Activated naive CD8-positive, alpha-beta T cell treated with anti-CD3 and anti-CD28 coated beads for 36 hours (primary cell): ENCODE measurements at places on chromosomes 7 and 10. TPM values are rescaled to one million over a fixed set of nuclear protein-coding genes. Genes with fewer than 3 reads are reported as not detected.

GRCh38 chr10:64626924-64627323 lies 1105.7 kb downstream of the REEP3 start:
- DNase-seq: no peak

- DNase-seq: no peak
Observed at GRCh38 chr10:80614576-80615416, 77.1 kb downstream of the SH2D4B start.

DNA sequence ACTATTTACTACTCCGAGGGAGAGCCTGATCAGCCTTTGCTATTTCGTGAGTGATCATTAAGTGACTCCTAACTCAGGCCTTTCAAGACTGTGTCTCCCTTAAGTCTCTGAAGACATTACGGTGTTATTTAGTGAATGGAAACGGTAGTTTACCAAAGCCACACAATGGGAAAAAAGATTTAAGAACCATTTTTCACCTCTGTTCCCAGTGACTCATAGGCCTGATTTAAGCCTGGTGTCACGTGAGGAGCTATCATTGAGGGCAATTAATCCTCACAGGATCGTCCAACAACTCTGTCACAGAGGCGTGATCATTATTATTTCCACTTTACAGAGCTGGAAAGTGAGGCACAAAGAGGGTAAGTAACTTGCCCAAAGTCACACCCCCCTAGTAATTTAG lies 20.3 kb downstream of the C10orf90 start:
- DNase-seq: no peak

DNA sequence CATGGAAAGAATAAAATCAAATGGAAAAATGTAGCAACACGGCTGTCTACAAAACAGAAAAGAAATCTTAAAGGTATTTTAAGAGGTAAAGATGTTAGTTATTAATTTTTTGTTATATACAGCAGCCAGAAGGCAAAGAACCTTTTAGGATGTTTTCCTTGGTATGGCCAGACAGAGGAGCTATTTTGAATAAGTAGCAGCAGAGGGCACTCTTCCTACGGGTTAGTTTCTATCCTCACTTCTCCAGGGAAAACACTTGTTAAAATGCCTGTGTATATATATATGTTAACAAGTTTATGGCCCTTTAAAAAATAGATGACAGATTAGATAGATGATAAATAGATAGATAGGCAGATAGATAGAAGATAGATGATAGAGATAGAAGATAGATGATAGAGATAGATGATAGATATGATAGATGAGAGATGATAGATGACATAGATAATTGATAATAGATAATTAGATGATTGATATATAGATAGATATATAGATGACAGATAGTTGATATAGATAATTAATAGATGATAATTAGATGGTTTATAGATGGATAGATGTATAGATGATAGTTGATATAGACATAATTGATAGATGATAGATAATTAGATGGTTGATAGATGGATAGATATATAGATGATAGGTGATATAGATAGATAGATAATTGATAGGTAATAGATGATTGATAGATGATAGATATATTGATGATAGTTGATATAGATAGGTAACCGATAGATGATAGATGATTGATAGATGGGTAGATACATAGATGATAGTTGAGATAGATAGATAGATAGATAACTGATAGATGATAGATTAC lies 57.8 kb upstream of the WIPF3 start:
- no peak for DNase-seq

DNA sequence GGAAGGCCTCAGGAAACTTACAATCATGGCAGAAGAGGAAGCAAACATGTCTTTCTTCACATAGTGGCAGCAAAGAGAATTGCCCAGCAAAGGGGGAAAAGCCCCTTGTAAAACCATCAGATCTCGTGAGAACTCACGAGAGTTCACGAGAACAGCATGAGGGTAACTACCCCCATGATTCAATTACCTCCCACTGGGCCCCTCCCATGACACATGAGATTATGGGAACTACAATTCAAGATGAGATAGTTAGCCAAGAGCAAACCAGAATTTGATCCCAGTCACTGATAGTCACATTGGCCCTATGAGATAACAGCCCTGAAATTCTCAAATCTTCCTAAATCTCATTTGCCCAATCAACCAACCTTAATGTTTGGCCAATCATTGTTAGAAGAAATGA lies 18.2 kb upstream of the ITPRID1 start:
- DNase-seq: no peak

- no peak for DNase-seq
Observed at GRCh38 chr7:87058744-87059524, 520 bp downstream of the ELAPOR2 start.

GRCh38 chr7:71695186-71695585 lies 563.2 kb downstream of the GALNT17 start:
- DNase-seq: no peak

DNA sequence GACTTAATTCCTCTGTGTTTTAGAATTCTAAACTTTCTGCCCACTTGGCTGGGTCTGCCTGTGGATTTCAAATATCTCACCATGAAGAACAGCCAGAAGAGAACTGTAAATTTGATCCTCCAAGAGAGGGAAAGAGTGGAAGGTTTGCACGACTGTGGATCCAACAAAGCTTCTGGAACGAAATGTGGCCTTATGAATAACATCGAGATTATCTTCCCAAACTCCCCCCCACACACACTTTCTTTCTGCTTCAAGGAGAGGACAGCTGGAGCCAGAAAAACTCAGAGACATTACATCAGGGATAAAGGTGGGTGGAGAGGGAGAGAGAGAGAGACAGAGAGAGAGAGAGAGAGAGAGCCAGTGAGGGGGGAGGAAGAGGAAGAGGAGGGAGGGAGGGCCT lies 570.1 kb upstream of the MGMT start:
- no peak for DNase-seq

- no peak for DNase-seq
Observed at GRCh38 chr10:49357910-49358309, 38.0 kb downstream of the DRGX start.

DNA sequence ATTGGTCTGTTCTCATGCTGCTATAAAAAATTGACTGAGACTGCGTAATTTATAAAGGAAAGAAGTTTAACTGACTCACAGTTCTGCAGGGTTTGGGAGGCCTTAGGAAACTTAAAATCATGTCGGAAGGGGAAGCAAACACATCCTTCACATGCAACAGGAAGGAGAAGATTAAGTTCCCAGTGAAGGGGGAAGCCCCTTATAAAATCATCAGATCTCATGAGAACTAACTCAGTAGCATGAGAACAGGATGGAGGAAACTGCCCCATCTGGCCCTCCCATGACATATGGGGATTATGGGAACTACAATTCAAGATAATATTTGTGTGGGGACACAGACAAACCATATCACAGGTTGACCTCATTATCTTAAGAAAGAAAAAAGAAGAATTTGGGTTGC lies 134.5 kb downstream of the PPP1R3A start:
- DNase-seq: no peak

CTTNBP2 gene
- not detected for total RNA-seq

CALHM3 gene
- total RNA-seq: not detected

XRCC2 gene
- 21.3 TPM for total RNA-seq

FAM24B gene
- total RNA-seq: 11.2 TPM

SPDYE11 gene
- not detected for total RNA-seq

GIMAP1 gene
- 6.1 TPM for total RNA-seq
